ENCODE measurements at places on chromosomes 16 and 17.
A peak's percentile ranks its signal among the peaks of the same experiment; 100 is the strongest.

DNA sequence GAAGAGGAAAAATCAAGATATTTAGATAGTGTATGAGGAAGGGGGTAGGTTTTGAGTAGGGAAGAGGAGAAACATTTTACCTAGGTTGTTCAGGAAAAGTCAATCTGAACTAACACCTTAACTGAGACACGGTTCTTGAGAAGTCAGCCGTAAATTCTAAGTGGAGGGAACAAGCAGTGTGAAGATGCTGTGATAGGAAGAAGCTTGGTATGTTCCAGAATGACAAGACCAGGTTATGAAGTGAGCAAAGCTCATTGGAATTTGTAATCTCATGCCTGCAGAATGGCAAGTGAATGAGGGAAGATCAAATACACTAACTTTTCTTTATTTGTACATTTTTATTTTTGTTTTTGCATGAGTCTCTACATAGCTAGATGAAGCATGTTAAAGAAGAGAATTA lies 307.6 kb downstream of the ZFHX3 start:
- no peak for DNase-seq

GRCh38 chr17:82565551-82565950 lies 46.0 kb downstream of the FOXK2 start:
- DNase-seq = no peak

DNA sequence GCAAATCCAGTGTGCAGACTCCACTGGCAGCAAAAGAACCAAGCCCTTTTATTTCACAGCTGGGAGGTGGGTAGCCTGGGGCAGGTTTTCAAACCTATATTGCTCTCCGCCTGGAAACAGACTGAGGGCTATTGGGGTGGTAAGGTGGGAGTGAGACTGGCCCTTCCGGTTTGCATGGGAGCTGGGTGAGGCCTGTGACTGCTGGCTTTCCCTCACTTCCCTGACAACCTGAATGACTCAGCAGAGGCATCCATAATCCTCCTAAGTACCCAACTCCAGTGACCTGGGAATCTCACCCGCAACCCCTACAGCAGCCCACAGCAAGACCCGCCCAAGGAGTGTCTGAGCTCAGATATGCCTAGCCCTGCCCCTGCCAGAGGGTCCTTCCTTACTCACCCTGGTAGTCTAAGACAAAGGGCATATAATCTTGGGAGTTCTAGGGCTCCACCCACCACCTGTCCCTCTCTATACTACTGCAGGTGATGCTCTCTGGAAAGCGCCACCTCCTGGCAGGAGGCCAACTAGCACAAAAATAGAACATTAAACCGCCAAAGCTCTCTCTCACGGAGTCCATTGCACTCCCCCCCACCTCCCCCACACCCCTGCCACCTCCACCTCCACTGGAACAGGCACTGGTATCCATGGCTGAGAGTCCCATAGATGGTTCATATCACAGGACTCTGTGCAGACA lies 602.0 kb upstream of the C16orf82 start:
- no peak for DNase-seq

DNA sequence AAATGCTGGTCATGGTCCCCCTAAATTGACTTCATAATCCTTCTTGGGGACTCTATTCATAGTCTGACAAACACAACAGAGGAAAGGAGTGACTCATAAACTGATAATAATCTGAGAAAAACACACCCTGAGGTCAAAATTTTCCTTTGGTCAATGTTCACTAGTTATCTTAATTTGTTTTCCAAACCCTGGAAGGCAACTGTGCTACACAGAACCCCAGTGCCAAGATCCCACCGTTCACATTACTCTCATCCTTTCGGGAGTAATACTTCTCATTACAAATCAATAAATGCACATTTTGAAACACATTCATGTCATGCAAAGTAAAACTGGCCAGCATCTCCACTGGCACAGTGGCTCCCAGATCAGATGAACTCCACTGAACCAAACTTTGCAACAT lies 23.2 kb downstream of the COIL start:
- no peak for DNase-seq

- no peak for DNase-seq
Measured at GRCh38 chr16:53949715-53950410, 245.9 kb downstream of the FTO start.

DNA sequence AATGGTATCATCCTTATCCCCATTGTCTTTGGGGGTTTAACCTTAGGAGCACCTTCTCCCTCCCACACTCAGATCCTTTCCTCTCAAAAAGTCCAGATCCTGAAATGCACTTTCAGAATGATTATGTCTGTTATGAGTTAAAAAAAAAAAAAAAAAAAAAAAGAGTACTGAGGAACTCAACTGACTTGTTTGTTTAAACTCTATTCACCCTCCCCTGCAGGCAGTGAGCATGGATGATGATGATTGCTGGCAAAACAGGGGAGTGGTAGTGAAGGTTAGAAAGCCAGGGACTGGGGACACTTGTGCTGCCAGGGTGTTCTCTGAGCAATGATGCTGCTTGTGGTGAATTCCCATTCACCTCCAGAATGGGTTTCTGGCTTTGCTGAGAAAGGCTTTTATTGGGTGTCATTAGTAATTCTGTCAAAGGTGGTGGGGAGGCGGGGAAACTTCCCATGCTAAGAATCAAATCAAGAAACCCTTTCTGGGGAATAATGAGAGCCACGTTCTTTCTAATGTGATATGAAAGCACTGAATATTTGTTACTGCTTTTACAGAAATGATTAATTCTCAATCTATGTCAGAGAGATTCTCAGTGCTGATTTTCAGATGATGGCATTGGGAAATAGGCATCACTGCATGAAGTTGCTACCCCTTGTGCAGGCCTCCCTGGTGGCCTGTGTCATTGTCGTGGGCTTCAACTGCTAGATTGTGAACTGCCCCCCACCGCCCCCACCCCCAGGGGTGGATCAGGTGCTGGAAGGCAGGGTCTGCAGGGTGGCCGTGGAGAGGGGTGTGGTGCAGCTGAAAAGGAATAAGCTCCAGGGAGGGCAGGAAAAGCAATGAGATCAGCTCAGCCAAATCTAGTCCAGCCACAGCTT lies 14.1 kb downstream of the CCL4 start:
- DNase-seq = no peak

- DNase-seq = peak; percentile 49
Measured at GRCh38 chr17:31508288-31509094, 117.0 kb downstream of the RAB11FIP4 start.

DNA sequence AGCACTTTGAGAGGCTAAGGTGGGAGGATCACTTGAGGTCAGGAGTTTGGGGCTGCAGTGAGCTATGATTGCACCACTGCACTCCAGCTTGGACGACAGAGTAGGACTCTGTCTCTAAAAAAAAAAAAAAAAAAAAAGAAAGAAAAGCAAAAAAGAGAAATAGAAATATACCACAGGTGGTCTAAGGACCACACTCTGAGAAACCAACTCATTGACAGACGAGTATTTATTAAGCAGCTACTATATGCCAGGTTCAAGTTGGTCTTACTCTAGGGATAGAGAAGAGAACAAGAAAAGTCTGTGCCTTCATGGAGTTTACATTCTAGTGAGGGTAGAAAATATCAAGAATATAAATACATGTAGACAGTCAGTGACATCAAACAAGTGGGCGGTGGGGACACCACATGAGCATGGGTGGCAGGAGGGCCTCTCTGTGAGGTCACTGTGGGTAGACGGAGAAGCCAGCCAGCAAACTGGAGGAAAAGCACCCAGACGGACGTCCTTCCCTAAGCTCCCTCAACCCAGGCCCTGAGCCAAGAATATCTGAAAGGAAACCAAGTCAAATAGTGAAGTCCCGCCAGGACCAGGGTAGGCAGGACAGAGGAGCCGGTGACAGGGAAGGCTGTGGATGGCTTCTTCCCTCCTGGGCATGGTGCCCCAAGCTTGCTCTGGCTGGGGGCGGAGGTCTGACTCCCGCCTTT lies 4.7 kb downstream of the CDIPT start:
- DNase-seq = no peak

GRCh38 chr17:35536664-35537171 lies 760 bp downstream of the SLFN12L start:
- no peak for DNase-seq

GRCh38 chr17:12667299-12667958 lies 1.7 kb downstream of the MYOCD start:
- no peak for DNase-seq

- DNase-seq = no peak
Measured at GRCh38 chr16:81606039-81606438, 161.4 kb downstream of the CMIP start.

DNA sequence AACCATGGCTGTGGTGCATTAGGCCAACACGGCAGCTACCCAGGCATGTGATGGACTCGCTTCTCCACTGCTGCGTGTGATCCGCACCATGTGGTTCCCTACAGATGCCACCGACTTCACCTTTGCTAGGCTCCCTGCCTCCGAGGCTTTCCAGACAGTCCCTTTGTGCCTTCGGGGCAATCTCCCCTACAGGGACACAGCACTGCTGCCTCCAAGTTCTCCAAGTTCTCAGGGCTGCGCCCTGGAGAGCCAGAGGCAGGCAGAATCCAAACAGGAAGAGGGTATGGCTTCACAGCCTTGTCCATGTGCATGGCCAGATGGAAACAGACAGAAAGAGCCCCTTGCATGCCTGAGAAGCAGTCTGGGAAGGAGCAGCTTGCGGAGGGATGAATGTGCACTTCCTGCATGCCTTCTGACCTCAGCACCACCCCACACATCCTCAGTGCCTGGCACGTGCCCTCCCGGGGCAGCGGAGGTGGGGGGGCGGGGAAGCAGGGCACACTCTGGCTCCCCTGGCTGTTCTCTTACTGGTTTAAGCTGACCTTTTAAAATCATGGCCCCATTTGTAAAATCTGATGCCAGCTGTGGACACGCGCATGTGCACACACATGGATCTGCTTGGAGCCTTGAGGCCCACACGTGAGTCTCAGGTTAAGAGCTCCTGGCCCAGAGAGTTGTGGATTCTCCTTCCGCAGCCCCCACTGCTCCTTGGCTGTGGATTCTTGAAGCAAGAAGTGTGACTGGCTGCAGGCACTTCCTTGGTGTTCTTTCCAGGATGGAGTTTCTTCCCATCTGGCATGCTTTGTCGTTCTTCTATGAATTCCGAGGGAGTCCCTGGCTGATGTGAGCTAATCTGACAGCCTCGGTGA lies 55.3 kb upstream of the MTSS2 start:
- no peak for DNase-seq

DNA sequence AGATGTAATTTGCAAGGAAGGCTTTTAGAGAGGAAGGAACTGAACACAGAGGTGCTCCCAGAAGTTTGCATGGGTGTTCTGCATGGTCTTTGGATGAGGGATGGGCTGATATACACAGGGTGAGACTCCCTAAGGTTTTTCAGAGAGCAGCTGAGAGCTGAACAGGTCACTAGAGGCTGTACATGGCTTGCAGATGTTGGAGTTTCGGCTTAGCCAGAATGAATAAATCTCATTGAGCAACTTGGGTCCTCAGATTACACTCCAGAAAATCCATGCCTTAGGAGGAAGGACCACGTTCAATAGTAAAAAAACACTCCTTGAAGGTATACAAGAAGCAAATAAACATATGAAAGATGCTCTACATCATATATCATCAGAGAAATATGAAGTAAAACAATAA lies 7.5 kb upstream of the ITGB3 start:
- no peak for DNase-seq

GRCh38 chr16:49596648-49597291 lies 223.2 kb downstream of the C16orf78 start:
- no peak for DNase-seq

DNA sequence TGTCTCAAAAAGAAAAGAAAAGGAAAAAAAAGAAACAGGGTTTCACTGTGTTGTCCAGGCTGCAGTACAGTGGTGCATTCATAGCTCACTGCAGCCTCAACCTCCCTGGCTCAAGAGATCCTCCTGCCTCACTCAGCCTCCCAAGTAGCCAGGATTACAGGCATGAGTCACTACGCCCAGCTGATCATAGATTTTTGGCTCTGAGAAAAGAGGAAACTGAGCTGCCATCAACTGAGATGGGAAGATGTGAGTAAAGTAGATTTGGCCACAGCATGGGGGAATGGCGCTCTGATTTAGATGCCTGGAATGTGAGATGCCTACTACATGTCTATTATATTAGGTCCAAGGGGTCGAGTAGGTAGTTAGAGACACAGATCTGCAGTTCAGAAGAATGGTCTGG lies 5.9 kb upstream of the NAGS start:
- no peak for DNase-seq

- no peak for DNase-seq
Measured at GRCh38 chr17:78823282-78824046, 17.1 kb downstream of the USP36 start.

GRCh38 chr16:81531419-81531821 lies 86.8 kb downstream of the CMIP start:
- DNase-seq = no peak

DNA sequence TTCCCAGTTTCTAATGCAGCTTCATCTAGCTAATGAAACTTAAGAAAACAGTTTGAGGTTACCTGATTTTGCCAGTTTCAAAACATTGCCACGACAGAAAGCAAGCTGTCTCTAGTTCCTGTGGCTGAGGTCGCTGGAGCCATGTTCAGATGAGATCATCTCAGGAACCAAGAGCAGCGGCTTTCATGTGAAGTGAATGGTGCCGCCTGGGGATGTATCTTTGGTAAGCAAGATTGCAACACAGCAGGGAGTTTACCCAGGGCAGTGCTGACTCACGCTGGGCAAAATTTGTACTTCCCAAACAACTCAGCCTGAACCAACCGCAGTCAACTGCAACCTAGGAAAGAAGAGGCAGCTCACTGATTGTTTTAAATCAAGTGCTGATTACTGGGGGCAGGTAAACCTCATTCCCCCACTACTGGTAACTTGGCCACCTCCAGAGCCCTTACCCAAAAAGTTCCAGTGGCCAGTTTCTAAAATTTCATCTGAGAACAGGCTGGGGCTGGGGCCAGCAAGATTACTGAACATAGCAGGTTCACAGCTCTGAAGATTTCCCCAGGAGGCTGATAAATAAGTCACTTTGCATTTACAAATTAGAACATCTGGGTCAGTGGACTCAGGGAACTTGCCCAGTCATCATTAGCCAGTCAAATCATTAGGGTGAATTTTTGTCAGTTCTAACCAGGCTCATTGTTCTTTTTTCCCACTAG lies at the start of gene RFFL:
RFFL (minus strand) TSS at position 194 of the 710 bp plus-strand sequence. CDS start 37,154 bp downstream, outside the sequence.
- peak; percentile 82 for DNase-seq

DNA sequence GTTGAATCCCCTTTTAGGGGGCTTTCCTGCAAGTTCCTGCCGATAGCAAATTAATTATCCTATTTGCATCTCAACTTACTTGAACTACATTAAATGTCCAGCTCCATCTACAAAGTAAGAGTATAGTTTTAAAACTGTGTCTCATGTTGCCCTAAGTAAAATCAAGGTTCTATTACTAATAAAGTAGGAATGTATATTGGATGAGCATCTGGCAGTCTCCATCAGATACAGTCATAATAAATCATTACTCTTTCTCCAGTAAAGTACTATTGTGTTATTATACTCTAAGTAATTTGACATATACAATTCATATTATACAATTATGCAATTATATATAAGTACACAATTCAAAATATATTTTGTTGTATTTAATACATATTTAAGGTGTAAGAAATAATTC lies 249.3 kb downstream of the CEP112 start:
- no peak for DNase-seq

GRCh38 chr16:27762441-27762840 lies 212.5 kb downstream of the KATNIP start:
- DNase-seq = no peak

- DNase-seq = no peak
Measured at GRCh38 chr17:65025297-65025696, 31.2 kb downstream of the GNA13 start.

- DNase-seq = no peak
Measured at GRCh38 chr16:68768175-68768574, 31.1 kb downstream of the CDH1 start.

GRCh38 chr16:57826706-57827625 lies 24.7 kb upstream of the KIFC3 start:
- DNase-seq = no peak
